ENCODE measurements at places on chromosomes 6 and 20. TPM values are rescaled to one million over a fixed set of nuclear protein-coding genes. Genes with fewer than 3 reads are reported as not detected.

GRCh38 chr20:46174469-46175126 lies 56.5 kb downstream of the CD40 start:
- DNase-seq, result peak; percentile 63
- peaks cover 25% of the 10 kb centered on the region for H3K27me3 ChIP-seq
- H3K27ac ChIP-seq, result no peak overlapping the region
- H3K4me1 ChIP-seq, result peaks cover 3% of the 10 kb centered on the region
- H3K4me3 ChIP-seq, result no peak overlapping the region

DNA sequence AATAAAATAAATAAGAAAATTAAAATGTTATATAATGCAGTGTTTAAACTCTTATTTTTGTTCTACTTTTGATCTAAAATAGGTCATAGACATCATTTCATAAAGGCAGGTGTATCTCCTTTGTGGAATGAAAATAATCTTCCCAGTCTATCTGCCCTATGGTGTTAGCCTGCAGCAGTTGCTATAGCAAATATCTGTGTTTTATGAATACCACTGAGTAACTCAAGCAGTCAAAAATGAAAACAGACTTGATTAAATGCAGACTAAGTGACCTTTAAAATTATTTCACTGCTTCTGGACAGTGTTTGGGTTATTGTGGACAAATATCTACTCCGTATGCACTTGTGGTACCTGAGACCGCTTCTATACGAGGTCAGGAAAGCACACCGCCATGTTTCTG lies 11.8 kb downstream of the HTR1B start:
- no peaks in the 10 kb centered on the region for H3K27me3 ChIP-seq
- no peak overlapping the region for H3K4me3 ChIP-seq
- H3K36me3 ChIP-seq, result no peaks in the 10 kb centered on the region
- DNase-seq, result no peak

- H3K27ac ChIP-seq, result no peak overlapping the region
- no peak for DNase-seq
- H3K4me3 ChIP-seq, result no peak overlapping the region
- no peaks in the 10 kb centered on the region for H3K4me1 ChIP-seq
- H3K27me3 ChIP-seq, result no peaks in the 10 kb centered on the region
Measured at GRCh38 chr6:157447735-157448134, 66.7 kb downstream of the ZDHHC14 start.

DNA sequence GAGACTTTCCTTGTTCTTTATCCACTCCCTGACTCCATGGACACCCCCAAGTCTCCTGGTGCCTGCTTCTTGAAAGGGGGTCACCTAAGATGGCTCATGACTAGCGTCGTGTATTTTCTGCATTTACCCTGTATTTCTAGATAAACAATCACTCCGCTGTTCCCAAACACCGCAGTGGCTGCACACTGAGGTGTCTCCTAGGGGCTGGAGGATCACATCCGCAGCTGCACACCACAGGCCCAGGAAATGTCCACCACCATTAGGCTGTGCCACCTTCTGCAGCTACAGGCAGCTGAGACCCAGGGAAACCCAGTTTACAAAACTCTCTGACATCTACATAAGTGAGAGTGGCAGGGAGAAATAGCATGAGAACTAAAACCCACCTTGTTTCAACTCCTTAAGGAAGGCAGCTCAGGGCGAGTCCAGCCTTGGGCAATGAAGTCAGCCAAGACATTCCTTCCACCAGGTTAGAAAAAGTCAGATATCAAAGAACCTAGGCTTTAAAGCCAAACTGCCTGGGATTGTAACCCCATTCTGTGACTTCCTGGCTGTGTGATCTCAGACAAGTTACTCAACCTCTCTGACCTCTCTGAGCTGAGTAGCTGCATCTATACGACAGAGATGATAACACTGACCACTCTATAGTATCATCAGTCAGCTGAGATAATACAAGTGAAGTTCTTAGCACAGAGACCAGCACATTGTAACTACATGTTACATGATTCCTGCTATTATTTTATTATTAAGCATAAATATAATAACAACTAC lies 102.2 kb downstream of the SNX5 start:
- no peaks in the 10 kb centered on the region for H3K4me1 ChIP-seq
- no peak for DNase-seq
- H3K4me3 ChIP-seq, result no peak overlapping the region

DNA sequence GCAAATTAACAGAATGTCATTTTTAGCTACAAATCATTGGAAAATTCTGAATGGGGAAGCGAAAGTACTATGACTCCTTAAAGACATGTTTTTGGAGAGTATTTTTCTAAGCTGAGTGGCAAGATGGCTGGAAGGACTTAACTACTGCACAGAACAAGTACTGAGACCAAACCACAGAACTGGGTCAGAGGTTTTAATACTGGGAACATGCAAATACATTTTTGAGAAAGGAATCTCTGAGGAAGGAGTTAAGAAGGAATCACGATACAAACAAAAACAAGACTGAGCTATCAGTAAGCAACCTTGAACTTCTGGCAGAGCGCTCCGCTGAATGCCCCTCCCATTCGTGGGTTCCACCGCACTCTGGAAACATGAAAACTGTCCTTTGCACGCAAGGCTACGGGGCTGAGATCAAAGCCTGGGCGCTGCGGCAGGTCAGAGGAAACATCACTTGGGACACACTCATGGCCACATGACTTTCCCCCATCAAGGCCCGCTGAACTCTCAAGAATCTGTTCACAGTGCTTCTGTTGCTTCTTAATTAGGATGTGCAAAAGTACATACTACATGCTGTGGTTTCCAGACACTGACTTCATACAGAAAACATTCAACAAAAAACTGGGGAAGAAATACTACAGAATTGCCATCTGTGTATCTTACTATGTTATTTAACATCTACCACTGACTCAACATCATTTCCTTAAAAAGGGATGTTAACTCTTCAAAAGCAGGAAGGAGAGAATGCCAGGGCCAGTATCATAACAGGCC lies 27.8 kb downstream of the SLC23A2 start:
- peaks cover 10% of the 10 kb centered on the region for H3K4me1 ChIP-seq
- H3K27me3 ChIP-seq, result no peaks in the 10 kb centered on the region
- peaks cover 19% of the 10 kb centered on the region for H3K36me3 ChIP-seq
- H3K27ac ChIP-seq, result no peak overlapping the region
- peak; percentile 10 for DNase-seq

- H3K27ac ChIP-seq, result no peak overlapping the region
- DNase-seq, result no peak
- H3K4me1 ChIP-seq, result no peaks in the 10 kb centered on the region
- no peak overlapping the region for H3K4me3 ChIP-seq
Measured at GRCh38 chr20:49964964-49965780, 17.6 kb upstream of the SNAI1 start.

GRCh38 chr6:36508532-36508931 lies 38.7 kb downstream of the STK38 start:
- no peak overlapping the region for H3K4me3 ChIP-seq
- H3K27me3 ChIP-seq, result no peaks in the 10 kb centered on the region
- H3K36me3 ChIP-seq, result peaks cover 71% of the 10 kb centered on the region

DNA sequence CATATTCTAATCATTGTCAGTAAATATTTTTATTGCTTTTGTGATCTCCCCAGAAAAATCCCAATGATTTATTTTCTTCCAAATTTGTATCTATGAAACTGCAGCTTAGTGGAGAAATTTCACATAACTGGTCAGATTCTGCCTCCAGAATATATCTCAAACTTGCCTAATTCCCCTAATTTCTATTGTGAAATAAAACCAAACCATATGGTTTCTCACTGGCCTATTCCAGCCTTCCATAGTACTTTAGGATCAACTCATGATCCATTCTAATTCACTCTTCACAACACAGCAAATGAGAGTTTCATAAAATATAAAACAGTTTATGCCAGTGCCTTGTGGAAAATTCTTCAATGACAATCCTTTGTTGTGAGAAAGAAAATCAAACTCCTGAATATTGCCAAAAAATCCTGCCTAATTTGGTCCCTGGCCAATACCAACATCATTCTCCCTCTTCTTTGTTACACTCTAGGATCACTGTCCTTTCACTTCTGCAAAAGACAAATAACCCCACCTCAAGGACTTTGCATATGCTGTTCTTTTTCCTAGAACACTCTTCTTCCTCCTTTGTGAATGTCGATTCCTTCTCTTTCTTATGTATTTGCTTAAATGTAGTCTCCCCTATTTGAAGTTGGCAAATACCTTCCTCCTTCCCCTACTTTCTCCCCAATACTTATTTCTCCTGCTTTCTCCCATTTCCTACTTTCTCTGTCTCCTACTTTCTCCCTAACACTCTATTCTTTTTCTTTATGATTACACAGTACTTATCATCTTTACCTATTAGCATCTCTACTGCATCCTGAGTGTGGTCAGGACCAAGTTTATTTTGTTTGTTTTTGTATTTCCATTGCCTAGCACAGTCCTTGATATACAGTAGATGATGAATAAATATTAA lies 587.5 kb downstream of the RFPL4B start:
- no peaks in the 10 kb centered on the region for H3K4me1 ChIP-seq
- H3K27me3 ChIP-seq, result no peaks in the 10 kb centered on the region
- H3K4me3 ChIP-seq, result no peak overlapping the region
- no peak for DNase-seq
- no peaks in the 10 kb centered on the region for H3K36me3 ChIP-seq

DNA sequence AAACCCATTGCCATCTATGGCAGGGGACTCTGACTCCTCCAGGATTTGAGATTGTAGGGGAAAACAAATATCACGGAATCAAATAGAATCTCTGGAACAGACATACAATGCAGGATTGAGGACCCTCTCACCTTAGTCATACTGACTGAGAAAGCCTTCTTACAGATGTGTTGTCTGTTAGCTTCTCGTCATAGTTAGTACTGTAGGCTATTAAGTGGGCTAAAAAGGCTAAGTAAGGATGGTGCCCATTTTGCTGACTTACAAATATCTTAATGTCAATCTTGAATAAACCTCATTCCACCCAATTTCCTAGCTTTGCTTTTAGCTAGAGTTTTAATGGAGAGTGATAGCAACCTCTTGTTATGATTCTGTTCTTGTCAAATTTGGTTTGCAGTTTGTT lies 352.4 kb downstream of the QKI start:
- H3K4me3 ChIP-seq, result no peak overlapping the region
- H3K27me3 ChIP-seq, result no peaks in the 10 kb centered on the region
- DNase-seq, result no peak
- no peaks in the 10 kb centered on the region for H3K4me1 ChIP-seq

DNA sequence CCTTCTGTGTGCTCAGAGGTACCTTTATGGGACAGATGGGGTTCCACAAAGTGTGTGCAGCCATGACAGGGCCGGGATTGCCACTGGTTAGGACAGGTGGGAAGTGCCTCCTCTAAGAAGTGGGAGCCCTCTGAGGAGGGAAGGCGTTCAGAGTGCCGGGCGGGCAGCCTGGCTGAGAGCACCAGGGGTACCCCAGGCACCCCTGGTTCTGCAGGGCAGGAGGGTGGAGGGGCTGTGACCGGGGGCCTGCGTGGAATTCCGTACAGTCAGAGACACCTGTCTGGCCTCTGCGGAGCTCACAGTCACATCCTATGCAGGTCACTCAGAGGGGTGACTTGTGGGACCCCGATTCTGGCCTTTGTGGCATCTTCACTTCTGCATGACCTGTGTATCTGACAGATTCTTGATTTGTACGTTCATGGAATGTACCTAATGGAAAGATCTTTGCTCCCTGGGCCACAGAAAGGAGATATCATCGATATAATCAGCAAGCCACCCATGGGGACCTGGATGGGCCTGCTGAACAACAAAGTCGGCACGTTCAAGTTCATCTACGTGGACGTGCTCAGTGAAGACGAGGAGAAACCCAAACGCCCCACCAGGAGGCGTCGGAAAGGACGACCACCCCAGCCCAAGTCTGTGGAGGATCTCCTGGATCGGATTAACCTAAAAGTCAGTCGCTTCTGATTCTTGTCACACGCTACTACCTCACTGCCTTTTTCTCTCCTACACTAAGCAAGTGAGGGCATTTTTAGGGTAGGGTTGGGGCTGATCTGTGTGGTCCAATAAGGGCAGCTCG lies 190.9 kb downstream of the SASH1 start:
- no peak overlapping the region for H3K4me3 ChIP-seq
- no peak for DNase-seq
- no peaks in the 10 kb centered on the region for H3K36me3 ChIP-seq

GRCh38 chr6:165292657-165293056 lies 16.7 kb downstream of the C6orf118 start:
- no peaks in the 10 kb centered on the region for H3K4me1 ChIP-seq
- no peak overlapping the region for H3K4me3 ChIP-seq
- no peaks in the 10 kb centered on the region for H3K27me3 ChIP-seq
- H3K36me3 ChIP-seq, result no peaks in the 10 kb centered on the region
- DNase-seq, result no peak
- H3K27ac ChIP-seq, result no peak overlapping the region

DNA sequence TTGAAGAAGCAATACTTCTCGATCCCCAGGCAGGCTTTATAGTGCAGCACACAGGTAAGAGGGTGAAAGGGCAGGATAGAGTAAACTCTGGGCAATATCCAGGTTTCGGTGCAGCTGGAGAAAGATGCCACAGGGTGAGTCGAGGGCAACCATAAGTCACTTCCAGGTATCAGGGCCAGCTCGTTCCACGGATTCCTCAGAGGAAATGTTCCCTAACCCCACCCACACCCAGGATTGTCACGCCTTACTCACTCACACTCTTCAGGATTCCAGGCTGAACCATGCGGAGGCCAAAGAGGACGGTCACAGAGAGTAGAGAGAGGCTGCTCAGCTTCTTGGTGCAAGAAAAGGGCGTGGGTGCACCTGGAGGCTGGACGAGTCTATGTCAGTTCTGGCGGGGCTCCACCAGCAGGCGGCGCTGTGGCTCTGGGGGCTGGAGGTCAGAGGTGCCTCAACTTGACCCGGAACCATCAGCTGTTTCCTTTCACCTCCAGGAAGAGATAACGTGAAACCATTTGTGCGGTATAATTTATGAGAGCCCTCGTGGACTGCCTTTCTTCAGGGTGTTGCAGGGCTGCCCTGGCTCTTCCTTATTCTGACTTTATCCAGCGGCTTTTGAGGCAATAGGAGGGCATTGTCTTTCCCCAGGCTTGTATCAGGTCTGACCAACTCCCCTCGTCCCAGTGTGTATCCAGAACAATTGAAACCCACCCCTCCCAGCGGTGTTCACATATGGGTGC lies 14.5 kb upstream of the WFDC12 start:
- peaks cover 5% of the 10 kb centered on the region for H3K4me1 ChIP-seq
- H3K36me3 ChIP-seq, result no peaks in the 10 kb centered on the region
- H3K4me3 ChIP-seq, result no peak overlapping the region
- peaks cover 23% of the 10 kb centered on the region for H3K27me3 ChIP-seq

- H3K27ac ChIP-seq, result no peak within 1 kb of the TSS
- peaks cover 59% of the 10 kb centered on the region for H3K27me3 ChIP-seq
- H3K36me3 ChIP-seq, result no peaks in the 10 kb centered on the region
- H3K4me1 ChIP-seq, result peaks cover 14% of the 10 kb centered on the region
- H3K4me3 ChIP-seq, result peak within 1 kb of the TSS; percentile 6
- DNase-seq, result no peak
Measured at GRCh38 chr6:83853178-83854000, at the start of gene RIPPLY2. Gene RIPPLY2, plus strand, starts transcription at chr6:83853360. Its CDS starts 57 bp downstream, at chr6:83853417.

Gene SEL1L2
- not detected for total RNA-seq

Gene CDK5RAP1
- total RNA-seq, result 63.0 TPM

Gene MYCT1
- not detected for total RNA-seq

Gene LIN28B
- not detected for total RNA-seq

Gene SLC22A7
- not detected for total RNA-seq

All from CD4-positive, alpha-beta T cell (primary cell).